GM23248 (cell line): ENCODE measurements at places on chromosomes 13 and 19. TPM values are rescaled to one million over a fixed set of nuclear protein-coding genes. Genes with fewer than 3 reads are reported as not detected.

DNA sequence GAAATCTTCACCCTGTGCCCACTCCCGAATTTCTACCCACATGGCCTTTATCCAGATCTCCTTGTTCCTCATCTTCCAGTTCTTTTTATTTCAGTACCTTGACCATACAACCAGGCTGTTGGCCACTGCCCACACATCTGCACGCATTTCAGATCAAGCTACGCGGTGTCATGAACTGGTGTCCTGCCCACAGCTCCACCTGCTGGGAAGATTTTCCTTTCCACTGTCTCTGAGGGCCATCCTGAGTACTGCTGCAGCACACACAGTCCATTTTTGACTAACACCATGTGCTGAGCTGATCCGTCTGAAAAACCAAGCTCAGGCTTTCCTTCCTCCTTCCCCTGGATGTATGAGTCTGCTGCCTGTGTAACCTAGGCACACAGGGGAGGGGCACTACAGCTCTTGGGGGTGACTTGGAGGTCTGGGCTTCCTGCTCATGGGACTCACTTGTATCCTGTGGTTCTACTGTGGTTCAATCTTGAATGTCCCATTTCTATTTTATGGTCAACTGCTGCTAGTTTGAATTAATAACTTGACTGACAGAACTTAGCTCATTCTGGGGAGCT lies 71.9 kb downstream of the WASF3 start:
- no peaks in the 10 kb centered on the region for H3K4me1 ChIP-seq
- no peak overlapping the region for H3K4me3 ChIP-seq

DNA sequence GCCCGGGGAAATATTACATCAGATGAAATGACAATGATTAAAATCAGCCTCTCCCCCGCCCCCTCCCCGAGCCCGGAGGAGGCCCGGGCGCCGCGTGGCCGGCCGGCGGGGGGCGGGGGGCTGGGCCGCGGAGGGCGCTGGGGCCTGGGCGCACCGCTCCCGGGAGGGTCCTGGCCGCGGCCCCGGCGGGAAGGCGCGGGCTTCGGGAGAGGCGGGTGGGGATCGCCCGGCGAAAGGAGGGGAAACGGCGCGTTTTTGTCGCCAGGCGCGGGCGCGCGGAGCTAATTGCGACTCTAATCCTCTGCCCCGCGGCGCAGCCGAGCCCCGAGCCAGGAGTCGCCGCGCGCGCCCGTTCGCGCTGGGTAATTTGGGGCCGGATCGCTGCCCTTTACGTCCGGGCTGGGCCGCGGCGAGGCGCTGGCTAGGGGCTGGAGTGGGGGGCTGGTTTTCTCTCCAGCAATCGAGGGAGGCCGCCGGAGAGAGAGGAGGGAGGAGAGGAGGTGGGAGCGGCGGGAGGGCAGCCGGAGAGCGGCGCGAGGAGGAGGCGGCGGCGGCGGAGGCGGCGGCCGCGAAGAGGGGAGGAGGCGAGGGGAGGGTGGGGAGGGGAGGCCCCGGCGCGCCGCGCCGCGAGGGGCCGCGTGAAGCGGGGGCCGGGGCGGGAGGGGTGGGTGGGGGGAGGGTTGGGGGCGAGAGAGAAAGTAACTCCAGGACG lies at the start of gene KCTD15:
Gene KCTD15 (plus strand): TSS at position 707 of the 712 bp plus-strand sequence. CDS start 3,585 bp downstream, outside the sequence.
- peak within 1 kb of the TSS; percentile 87 for H3K4me3 ChIP-seq
- no peaks in the 10 kb centered on the region for H3K27me3 ChIP-seq
- H3K4me1 ChIP-seq: peaks cover 8% of the 10 kb centered on the region; the same call in 1 of the 2 replicates
- DNase-seq: peak; percentile 75

GRCh38 chr19:49642492-49643035 lies 555 bp downstream of the SCAF1 start:
- DNase-seq: no peak
- H3K36me3 ChIP-seq: no peaks in the 10 kb centered on the region
- H3K4me1 ChIP-seq: peaks cover 14% of the 10 kb centered on the region

The NKG7 gene
- not detected in 2 replicates for total RNA-seq

GRCh38 chr19:42038666-42039065 lies 31.3 kb downstream of the GRIK5 start:
- H3K4me3 ChIP-seq: no peak overlapping the region
- no peaks in the 10 kb centered on the region for H3K4me1 ChIP-seq
- DNase-seq: no peak

GRCh38 chr13:52112591-52112990 lies 16.3 kb downstream of the NEK5 start:
- H3K27me3 ChIP-seq: peaks cover 11% of the 10 kb centered on the region; the same call in 1 of the 2 replicates
- no peaks in the 10 kb centered on the region for H3K4me1 ChIP-seq
- no peak overlapping the region for H3K27ac ChIP-seq
- H3K36me3 ChIP-seq: no peaks in the 10 kb centered on the region
- no peak overlapping the region for H3K4me3 ChIP-seq

GRCh38 chr13:74678308-74678965 lies 544.2 kb upstream of the KLF12 start:
- H3K27me3 ChIP-seq: no peaks in the 10 kb centered on the region
- no peak for DNase-seq
- no peak overlapping the region for H3K27ac ChIP-seq
- no peaks in the 10 kb centered on the region for H3K36me3 ChIP-seq
- no peak overlapping the region for H3K4me3 ChIP-seq
